ENCODE measurements at places on chromosomes 11 and 22.

DNA sequence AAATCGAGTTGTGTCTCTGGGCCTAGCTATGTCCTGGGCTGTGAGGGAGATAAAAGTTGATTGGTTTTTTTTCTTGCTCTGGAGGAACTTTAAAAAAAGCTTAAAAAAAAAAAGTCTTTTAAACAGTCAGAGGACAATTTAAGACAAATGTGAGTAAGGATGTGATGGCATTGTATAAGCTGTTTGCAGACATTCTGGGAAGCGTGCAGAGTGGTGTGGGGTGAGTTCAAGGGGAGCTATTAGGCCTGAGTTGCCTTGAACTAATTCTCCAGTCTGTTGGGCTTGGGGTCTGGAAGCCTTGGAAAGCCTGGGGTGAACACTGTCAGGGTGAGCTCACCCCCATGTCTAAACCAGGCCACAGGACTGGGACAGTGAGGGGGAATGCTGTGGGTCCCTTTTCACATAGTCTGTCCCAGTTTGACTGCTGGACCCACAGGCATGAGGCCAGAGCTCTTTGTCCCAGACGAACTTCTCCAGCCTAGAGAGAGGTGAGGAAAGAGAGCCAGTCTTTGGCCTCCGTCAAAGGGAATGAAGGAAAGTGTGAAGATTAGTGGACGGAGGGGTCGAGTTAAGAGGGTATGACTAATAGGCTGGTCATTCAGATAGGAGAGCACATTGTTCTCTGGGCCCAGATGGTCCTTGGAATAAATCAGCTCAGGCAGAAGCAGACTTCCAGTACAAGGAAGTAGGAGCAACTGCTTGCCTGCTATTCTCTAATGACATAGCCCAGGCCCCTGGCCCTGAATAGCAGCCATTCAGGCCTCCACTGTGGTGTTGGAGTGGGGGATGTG lies 76.4 kb upstream of the NNMT start:
- peak; percentile 45 for DNase-seq

GRCh38 chr11:124622531-124623451 lies at the start of gene TBRG1:
TBRG1 (plus strand) TSS chr11:124622864; CDS start chr11:124623084, 220 bp downstream.
- DNase-seq: peak; percentile 95

- no peak for DNase-seq
Observed at GRCh38 chr11:92782806-92783205, 186.6 kb upstream of the MTNR1B start.

DNA sequence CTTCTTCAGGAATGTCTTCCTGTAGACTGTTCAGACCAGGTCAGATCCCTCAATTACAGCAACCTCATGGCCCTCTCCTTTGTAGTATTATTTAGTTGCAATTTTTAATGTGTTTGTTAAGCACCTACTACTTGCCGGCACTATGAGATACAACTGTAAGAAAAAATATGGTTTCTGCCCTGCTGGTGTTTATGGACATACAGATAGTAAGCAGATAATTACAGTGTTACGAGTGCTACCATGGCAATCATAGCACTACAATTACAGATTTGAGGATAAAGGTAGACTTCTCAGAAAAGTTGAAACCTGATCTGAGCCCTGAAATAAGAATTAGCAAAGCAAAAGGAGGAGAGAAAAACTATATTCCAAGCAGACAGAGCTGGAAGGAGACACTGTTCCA lies 2.8 kb downstream of the LRRC51 start:
- no peak for DNase-seq

DNA sequence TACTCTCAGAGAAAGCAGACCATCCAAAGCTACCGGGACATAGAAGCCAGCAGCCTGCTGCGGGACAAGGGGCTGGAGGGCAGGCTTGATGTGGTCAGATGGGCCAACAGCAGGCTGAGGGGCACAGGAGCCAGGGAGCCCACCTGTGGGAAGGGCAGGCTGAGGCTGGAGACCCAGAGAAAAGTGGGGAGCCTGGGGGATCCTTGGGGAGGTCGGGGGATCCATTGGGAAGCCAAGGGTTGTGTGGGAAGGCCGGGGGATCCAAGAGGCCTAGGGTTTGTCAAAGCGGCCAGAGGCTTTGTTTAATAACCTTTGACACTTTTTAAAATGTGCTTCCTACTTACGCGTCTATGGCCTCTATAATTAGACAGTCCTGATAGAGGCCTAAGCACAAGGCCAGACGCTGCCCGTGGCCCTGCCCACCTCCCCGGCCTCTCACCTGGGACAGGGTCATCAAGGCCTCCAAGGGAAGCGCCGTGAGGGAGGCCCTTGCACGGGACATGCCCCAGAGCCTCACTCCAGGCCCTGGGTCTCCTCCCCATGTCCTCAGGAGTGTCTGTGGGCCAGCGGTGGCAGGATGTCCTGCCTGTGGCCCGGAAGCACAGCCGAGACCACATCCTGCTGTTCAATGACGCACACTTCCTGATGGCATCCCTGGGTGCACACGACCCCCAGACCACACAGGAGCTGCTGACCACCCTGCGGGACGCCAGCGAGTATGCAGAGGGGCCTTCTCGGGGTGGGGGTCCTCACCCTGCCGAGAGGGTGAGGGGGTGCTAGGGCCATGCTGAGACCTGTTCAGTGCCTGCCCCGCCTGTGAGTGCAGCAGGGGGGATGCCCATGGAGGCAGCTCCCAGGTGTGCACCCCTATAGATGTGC lies 8.6 kb upstream of the GTSE1 start:
- no peak for DNase-seq

DNA sequence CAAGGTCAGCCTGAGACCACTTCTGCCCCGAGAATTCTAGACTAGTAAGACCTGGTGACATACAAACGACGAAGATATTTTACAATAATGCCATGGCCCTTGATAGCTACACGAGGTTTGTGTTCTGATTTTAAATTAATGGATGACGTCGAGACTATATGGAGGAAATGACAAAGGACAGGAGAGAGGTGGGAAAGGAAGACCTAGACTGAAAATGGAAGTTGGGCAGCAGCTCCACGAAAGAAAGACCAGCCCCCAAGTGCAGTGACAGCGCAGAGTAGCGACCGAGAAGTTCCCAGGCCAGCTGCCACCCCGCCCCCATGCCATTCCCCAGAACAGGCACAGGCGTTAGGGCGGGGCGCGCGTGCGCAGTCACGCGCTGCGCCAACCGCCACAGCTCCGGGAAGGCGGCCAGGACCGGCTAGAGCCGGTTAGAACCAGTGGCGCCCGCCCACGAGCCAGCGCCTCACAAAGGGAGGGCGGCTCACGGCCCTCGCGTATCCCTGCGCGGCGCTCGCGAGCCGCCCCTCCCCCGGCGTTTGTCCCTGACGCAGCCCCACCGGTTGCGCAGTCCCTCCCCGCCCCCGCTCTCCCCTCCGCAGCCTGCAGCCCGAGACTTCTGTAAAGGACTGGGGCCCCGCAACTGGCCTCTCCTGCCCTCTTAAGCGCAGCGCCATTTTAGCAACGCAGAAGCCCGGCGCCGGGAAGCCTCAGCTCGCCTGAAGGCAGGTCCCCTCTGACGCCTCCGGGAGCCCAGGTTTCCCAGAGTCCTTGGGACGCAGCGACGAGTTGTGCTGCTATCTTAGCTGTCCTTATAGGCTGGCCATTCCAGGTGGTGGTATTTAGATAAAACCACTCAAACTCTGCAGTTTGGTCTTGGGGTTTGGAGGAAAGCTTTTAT lies 1.5 kb upstream of the MALAT1 start:
- DNase-seq: peak; percentile 96

GRCh38 chr11:90661233-90661632 lies 438.4 kb upstream of the CHORDC1 start:
- no peak for DNase-seq

GRCh38 chr11:60657888-60658287 lies 41.5 kb upstream of the MS4A8 start:
- peak; percentile 5 for DNase-seq

DNA sequence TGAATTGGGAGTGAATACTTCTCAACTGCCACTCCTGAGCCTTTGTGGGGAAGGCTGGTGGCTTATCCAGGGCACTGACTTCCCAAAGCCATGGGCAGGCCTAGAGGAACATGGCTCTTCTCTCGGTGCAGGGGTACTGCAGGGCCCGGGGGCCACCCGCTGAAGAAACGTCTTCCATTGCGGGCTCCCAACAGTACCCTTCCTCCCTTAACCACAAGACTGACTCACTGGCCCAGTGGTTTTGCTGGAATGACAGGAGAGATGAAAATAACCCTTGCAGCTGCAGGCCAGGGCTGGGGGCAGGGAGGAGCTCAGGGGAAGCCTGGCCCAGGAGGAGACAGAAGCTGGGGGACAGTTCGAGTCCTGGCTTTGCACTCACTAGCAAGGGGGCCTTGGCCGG lies 13.5 kb downstream of the TXN2 start:
- no peak for DNase-seq

DNA sequence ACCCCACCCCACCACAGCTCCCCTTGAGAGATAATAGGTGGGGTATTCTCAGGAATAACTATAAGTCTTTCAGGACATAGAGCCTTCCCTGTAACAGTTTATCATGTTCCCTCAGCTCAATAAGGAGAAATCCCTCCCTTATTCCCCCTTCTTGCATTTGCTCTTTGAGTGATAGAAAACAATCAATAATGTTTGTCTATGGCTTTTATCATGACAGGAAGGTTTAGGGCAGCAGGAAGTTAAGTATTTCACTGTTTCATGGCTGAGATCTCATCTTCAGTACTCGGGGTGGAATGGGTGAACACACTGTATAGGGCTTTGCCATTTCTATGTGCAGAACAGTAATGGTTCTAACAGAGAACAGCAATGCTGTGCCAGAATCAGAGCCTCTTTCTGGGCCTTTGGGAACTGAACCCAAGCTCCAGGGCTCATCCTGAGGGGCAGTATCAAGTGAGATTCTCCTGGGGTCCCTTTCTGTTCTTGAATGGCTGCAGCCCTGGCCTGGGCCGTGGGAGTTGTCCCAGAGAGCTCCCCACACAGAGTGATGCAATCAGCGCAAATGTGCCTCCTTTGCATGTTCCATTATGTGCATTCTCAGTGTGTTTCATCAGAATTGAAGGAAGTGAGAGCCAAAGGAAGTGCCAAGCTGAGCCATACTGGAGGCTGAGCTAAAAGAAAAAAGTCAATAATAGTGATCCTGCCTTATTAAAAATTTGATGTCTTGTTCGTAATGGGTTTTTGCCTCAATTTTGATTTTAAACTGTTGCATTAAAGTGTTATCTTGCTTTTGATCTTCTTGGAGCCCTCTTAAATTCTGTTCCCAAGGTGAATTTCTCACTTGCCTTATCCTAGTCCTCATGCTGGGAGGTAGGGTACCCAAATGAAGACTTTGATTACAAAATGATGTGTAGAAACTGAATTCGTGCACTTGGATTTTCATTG lies 2.9 kb upstream of the CYP2R1 start:
- peak; percentile 71 for DNase-seq

DNA sequence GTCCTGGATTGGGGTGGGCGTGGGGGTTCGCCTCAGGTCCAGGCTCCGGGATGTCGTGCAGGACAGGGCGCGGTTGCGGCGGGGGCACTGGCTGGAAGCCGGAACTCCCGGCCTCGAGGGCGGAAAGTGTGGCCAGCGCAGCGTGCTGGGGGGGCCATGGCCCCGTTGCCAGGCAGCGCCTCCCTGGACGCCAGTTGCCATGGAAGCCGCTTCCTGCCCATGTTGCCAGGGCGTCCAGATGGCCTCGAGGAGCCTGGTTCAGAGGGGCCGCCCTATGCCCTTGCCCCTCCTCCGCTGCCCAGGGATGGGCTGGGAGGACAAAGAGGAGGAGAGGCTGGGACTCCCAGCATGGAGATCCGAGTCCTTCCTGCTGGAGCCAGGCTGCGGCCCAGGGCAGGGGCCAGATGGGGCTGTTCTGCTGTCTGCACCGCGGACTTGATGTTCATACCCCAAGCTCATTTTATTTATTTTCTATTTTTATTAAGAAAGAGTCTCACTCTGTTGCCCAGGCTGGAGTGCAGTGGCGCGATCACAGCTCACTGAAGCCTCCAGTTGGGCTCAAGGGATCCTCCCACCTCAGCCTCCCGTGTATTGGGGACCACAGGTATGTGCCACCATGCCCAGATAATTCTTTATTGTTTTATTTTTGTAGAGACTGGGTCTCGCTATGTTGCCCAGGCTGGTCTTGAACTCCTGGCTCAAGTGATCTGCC lies 4.6 kb upstream of the CCDC188 start:
- DNase-seq: peak; percentile 57

DNA sequence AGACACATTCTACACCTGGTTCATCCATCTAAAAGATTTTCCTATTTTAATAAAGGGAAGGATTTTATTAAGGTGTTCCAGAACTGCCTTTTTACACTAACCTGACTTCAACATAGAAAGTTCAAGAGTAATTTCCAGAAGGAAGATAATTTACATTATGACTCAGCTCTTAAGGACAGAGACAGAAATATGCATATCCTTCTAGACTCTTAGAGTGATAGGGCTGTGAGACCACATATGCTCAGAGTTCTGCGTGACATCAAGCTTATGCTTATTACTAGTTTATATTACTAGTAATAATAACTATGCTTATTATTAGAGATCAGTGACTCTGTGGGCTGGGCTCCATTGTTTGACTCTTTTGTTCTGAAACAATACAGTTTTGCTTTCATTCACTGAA lies 4.6 kb downstream of the PDGFD start:
- no peak for DNase-seq

DNA sequence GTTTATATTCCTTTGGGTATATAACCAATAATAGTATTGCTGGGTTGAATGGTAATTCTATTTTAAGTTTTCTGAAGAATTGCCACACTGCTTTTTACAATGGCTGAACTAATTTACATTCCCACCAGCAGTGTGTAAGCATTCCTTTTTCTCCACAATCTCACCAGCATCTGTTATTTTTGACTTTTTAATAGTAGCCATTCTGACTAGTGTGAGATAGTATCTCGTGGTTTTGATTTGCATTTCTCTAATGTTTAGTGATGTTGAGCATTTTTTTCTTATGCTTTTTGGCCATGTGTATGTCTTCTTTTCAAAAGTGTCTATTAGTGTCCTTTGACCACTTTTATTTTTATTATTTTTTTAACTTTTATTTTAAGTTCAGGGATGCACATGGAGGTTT lies 275.3 kb downstream of the METTL15 start:
- no peak for DNase-seq

DNA sequence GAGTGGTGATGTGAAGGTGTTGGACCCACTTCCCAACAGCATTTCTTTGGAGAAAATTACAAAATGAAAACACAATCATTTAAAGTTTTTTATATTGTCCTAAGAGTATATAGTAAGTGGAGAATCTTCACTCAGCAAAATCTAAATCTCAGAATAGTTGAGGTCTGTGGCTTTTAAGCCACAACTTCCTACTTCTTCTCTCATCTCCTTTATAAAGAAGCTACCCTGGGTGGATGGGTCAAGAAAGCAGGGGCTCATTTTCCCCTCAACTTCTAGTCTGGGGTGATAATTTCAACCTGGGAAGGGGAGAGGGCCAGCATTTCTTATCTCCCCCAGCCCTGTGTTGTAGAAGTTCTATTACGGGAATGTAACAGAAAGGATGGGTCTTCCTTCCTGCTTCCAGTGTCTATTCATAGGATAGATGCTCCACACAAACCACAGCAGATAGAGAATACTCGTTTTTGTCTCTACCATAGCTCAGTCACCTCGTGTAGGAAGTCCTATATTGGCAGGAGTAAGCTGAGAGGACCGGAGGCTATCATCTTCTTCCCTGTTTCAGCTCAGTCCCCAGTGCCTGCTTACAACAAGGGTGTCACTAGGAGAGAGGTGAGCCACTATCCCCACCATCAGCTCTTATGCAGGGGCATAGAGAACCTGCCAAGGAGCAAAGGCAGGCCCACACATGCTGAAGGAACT lies 341.5 kb downstream of the CASP12 start:
- peak; percentile 33 for DNase-seq

GRCh38 chr11:76322540-76322939 lies 58.4 kb downstream of the THAP12 start:
- DNase-seq: no peak

- DNase-seq: peak; percentile 37
Observed at GRCh38 chr11:60281485-60281884, 1.0 kb downstream of the MS4A4A start.

- no peak for DNase-seq
Observed at GRCh38 chr11:80584661-80585060, 1143.8 kb upstream of the TENM4 start.

GRCh38 chr11:57325735-57326048 lies 940 bp upstream of the TNKS1BP1 start:
- DNase-seq: no peak
